ENCODE measurements at places on chromosomes 6 and 20.

DNA sequence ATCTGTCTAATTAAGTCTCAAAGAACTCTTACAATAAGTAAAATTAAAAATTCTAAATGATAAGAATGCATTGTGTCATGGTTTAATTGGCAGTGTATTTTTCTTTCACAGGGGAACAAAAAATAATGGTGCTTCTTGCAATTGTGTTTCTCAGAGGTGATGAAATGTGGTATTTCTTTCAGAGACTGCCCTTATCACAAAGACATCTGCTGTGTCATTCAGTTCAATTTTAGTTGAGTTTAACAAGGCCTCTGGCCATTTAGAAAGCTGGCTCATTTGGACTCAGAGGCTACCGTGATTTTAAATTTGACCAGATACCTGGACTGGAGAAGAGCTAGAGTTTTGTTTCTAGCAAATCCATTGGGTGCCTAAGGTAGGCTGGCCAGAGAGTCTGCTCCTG lies 23.6 kb upstream of the ZNF831 start:
- no peak for DNase-seq

DNA sequence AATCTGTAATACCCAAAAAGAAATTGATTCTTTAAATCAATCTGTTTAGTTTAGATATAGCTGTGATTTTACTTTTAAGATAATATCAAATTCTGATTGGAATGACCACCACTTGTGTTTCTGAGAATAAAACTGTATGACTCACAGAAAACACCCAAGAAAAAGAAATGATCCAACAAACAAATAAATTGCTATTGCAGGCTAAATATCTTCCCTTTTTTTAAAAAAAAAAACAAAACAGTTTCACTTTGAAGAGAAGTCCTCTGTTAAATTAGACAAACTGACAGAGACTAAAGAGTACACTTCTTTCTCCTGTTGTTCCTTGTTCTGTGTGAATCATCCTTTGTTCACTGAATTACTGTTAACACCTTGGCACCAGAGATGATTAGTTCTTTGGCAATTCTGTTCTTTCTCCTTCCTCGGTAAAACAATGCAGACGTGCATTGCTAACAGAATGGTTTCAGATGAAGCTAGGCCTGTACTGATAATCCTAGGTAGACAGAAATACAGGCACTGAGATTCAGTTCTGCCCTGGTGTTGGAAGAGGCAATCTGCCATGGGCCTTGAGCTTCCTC lies 895.2 kb upstream of the CITED2 start:
- peak; percentile 35 for DNase-seq

DNA sequence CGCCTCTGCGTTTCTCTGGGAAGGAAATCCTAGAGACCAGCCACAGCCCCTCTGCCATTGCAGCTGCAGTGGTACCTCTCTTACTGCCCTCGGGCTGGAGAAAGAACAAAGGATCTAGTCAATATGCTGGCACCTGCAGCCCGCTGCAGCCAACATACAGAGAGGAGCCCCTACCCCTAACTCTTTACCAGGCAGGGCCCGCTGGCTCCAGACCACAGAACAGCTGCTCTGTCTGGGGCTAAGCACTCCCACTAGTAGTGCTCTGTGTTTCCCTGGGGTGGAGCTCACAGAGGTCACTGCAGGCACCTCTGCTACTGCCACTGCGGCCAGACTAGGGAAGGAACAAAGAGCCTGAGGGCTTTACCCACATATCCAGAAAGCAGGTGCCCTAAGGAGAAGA lies 93.8 kb upstream of the IMPG1 start:
- no peak for DNase-seq

DNA sequence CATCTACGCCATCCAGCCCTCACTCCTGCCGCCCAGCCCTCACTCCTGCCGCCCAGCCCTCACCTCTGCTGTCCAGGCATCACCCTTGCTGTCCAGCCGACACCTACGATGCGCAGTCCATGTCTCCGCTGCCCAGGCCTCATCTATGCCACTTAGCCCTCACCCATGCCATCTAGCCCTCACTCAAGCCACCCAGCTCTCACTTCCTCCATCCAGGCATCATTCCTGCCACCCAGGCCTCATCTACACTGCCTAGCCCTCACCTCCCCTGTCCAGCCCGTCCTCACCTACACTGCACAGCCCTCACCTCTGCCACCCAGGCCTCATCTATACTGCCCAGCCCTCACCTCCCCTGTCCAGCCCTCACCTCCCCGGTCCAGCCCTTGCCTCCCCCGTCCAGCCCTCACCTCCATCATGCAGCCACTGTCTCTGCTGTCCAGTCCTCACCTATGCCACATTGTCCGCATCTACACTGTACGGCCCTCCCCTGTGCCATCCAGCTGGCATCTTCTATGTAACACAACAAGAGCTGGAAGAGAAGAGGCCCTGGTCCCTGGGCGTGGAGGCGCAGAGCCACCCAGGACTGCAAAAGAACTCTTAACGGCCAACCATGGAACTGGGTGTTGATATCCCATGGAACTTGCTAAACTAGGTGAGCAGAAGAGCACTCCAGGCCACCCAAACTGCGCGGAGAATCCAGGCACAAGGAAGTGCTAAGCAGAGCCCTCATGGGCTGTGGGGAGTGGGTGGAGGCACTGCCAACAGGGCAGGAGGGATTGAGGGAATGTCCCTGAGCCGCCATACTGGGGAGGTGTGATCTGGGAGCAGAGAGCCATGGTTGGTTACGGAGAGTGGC lies 31.0 kb downstream of the RNASET2 start:
- no peak for DNase-seq

- peak; percentile 93 for DNase-seq
These were observed 595 bp upstream of the SRF start for GRCh38 chr6:43170417-43170930.

GRCh38 chr20:53180928-53181362 lies 208.8 kb downstream of the TSHZ2 start:
- no peak for DNase-seq

- no peak for DNase-seq
These were observed 137.0 kb upstream of the CCN2 start for GRCh38 chr6:132088150-132088549.

DNA sequence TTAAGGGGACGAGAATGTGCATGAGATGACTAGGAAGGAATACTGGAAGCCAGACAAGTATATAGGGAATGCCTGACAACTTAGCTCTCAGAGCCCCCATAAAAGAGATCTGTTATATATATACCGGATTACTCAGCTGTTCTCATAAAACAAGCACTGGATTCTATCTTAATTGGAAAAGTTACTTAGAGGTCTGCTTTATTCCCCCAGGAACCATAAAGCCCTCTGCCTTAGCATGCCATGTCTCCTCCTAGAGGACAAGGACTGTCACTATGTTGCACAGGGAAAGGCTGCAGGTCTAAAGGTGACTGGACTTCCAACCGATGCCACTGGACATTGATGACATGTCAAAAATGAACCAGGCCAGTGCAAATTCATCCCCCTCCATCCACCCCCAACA lies 6.4 kb downstream of the EXOC2 start:
- DNase-seq, result no peak

DNA sequence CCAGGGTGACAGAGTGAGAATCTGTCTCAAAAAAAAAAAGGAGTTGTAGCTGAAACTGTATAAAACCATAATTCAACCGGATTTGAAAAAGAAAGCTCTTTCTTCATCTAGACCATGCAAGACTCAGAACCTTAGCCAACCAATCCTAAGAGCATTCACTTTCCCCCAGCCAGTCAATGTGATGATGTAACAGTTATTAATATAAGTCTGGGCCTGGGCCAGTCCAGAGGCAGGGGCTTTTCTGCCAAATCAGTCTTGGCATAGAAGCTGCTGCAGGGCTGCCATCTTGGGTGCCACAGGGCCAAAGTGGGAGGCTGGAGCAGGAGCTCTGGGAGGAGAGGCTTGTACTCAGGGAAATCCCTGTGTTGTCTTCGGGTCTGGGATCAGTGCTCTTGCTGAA lies 288.4 kb downstream of the CLIC5 start:
- DNase-seq, result no peak

- no peak for DNase-seq
These were observed 50.6 kb upstream of the EXOC2 start for GRCh38 chr6:743320-744096.

GRCh38 chr6:93859971-93860370 lies 440.6 kb upstream of the EPHA7 start:
- no peak for DNase-seq

DNA sequence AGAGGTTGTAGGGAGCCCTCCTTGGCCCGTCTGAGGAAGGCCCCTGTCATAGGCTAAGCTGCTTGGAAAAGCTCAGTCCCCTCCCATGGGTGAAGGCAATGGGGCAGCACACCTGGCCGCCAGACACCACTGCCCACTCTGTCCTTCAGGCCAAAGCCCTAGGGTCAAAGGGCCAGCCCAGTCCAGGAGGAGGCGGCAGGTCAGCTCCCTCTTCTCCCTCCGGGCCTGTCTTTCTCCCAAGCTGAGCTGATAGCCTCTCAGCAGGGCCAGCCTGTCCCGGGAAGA lies 5.1 kb upstream of the CLPSL2 start:
- no peak for DNase-seq

DNA sequence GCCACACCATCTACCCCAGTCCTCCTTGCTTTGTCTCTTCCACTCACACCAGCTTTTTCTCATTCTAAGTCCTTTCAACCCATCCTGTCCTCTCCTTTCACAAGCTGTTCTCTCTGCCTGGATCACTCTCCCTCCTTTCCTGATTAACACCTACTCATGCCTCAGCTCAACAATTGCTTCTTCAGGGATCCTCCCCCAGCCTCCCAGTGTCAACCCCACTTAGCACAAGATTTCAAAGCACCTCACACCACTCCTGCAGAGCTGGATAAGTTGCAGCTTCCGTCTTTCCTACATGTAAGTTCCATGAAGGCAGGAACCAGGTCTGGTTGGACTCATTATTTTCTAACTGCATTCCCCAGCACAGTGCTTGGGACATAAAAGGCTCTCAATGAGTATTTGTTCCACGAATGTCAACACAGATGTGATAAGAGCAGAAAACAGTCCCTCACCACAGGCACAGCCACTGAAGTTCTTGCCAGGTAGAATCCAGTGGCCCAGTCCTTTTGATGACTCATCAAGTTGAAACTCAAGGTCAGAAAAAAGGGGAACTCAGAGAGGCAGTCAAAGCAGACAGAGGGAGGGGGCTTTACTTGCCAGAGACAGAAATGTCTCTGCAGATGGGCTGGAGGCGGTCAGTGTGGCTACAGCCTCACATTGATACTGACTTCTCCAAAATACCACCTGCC lies 193.4 kb upstream of the PRDM1 start:
- DNase-seq, result no peak

DNA sequence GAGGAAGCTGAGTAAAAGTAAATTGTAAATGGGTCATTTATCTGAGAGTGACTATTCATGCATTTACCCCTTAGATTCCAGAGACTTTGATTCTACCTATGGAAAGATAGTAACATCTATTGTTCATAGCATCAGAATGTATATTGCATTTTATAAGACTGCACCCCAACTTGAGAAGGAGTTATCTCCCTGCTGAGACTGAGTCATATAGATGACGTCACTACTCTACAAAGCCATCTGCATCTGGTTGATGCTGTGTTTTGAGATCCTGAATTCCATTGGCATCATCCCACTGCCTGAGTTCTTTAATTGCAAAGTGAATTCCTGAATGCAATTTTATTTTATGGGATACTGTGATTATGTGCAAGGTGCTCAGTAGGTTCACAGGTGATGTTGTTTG lies 444.0 kb upstream of the SLC35B3 start:
- no peak for DNase-seq

- peak; percentile 46 for DNase-seq
These were observed 1090.3 kb downstream of the HACE1 start for GRCh38 chr6:103769431-103769830.

GRCh38 chr20:34943808-34944567 lies 11.6 kb downstream of the GSS start:
- DNase-seq, result peak; percentile 14

DNA sequence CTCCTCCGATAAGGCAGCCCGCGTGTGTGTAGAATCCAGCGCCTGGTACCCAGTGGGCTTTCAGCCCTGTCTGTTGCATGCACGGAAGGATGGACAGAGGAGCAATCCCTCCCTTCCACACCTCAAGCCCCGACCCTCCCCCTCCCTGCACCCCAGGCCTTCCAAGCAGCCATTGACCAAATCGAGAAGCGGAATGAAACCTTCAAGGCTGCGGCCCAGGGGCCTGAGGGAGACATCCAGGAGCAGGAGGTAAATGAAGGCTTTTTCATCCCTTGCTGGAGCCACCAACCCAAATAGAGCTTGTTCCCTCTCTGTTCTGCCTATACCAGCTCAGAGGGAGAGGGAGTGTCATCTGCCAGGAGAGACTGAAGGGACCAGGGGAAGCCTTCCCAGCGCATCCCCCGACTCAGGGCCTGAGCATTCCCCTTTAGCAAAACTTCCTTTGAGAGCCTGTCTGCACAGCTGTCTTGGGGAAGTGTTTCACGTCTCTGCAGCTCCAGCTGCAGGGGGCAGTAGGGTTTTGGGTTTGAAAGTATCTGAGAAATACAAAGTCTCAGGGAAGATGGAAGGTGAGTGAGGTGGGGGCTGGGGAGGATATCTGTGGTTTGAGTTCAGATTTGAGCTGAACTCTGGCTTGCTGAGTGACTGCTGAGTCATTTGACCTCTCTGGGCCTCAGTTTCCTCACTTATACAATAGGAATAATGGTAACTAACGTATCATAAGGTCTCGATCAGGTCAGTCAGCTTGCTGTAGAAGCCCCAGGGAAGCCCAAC lies 16.1 kb downstream of the FGD2 start:
- peak; percentile 71 for DNase-seq

- no peak for DNase-seq
These were observed 19.6 kb downstream of the MYLIP start for GRCh38 chr6:16148498-16148897.

DNA sequence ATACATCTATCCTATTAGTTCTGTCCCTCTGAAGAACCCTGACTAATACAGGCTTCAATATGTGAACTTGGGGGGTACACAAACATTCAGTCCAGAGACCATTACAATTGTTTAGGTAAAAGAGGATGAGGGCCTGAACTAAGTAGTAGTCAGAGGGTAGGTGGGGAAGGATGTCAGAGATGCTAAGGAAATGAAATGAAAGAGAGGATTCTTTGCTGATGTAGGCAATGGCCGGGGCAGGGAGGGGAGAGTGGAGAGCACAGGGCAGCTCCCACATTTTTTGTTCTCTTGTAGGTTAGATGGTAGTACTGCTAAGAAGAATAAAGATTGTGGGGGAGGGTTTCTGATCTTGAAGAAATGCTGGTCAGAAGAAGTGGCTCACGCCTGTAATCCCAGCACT lies 60.8 kb downstream of the SOX4 start:
- DNase-seq, result no peak

GRCh38 chr6:42135722-42136121 lies 6.7 kb downstream of the C6orf132 start:
- DNase-seq, result no peak

Measured in fibroblast of pulmonary artery (primary cell).